HuH-7 (cell line): ENCODE measurements at places on chromosomes 6 and 20.

- no peak for DNase-seq
Observed at GRCh38 chr6:50925981-50926380, 107.3 kb downstream of the TFAP2B start.

- DNase-seq, result no peak
Observed at GRCh38 chr6:69774740-69775584, 21.8 kb downstream of the LMBRD1 start.

GRCh38 chr20:50654904-50655303, 36.4 kb downstream of the RIPOR3 start:
- no peak for DNase-seq

DNA sequence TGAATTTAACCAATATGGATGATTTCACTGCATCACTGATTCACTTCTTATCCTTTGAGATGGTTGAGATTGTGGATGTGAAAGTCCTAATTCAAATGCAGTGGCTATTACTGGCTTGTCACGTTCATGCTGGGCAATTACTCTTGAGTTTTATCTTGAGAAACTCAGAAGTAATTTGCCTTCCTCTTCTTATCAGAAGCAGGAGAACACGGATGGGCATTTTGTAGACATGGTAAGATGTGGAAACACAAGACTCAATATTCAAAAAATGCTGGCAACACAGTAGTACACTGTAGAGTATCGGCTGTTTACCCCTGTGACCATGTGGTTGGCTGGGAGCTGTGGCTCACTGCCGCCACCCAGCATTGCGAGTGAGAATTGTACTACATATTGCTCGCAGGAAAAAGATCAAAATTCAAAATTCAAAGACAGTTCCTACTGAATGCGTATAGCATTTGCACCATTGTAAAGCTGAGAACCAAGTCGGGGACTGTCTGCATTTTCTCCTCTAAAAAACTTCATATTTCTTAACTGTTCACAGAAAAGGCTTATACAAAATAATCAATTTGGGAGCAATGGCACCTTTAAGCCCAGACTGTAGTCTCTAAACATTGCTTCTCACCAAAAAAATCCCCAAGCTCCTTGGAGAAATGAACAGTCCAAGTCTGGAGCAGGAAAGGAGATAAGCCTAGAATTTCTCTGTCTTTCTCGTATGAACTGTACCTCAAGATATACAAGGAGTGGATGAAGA, 61.9 kb upstream of the ELOVL5 start:
- DNase-seq, result peak; percentile 46

GRCh38 chr20:36173451-36173933, 19.0 kb downstream of the EPB41L1 start:
- DNase-seq, result no peak

DNA sequence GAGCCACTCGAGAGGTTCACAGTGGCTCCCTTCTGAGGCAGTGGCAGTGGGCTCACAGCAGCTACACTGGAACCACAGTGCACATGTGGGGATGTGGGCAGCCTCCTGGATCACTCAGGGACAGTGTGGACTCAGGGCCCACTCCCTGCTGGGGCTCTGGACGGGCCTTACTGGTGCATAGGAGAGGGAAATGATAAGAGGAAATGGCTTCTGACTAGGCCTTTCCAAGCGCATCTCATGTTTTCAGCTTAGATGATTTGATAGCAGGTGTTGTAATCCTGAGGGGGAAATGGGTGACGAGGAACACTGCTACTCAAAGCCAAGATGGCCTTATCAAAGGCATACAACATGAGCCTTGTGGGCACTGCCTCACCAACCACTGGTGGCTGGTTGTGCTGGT, 44.0 kb downstream of the PANK2 start:
- no peak for DNase-seq

DNA sequence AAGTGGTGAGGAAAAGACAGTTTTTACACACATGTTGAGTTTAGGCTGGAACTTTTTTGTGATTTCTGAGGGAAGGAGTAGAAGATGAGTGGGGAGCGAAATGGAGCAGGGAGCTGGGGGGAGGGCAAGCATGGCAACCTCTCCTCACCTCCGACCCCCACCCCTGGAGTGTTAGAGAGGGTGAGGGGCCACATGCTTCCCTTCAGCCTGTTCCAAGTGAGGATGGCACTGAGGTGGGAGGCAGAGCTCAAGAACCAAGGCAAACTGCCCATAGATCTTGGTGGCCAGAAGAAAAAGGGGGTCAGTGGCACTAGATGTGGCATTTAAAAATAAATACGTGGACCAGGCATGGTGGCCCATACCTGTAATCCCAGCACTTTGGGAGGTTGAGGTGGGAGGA, 4.8 kb downstream of the TTBK1 start:
- DNase-seq, result no peak

- no peak for DNase-seq
Observed at GRCh38 chr6:41523915-41524633, 22.1 kb upstream of the FOXP4 start.

GRCh38 chr6:37340639-37340943, 13.2 kb upstream of the RNF8 start:
- DNase-seq, result no peak

DNA sequence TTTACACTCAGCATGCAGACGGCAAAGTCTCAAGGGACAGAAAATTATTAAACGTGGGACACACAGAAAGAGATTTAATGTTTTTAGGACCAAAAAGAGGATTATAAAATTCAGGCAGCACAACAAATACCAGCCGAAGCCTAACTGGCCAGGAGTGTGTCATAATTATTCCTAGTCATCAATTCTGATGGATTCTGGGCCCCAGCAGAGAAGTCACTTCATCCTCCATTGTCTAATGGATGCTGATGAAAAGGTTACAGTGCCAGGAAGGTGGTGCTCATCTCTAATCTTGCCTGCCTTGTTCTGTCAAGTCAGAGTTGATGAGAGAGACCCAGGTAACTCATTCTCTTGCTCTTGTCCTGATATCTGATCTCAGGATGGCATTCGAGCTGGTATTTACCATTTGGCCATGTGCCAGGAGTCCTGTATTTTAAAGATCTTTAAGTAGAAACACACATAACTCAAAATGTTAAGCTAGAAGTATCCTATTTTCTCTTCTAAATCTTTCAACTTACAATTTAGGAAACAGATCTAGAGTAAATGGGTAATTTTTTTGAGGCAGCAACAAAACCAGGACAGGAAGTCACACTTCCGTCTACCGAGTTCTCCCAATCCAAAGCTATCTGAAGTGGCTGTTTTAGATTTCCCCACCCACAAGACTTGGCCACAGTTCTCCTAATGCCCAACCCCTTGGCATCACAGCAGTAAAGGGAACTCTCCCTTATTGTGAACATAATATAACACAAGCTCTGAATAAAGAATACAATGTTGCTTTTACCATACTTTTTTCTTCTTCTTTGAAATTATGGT, 50.0 kb downstream of the ADAT2 start:
- no peak for DNase-seq

DNA sequence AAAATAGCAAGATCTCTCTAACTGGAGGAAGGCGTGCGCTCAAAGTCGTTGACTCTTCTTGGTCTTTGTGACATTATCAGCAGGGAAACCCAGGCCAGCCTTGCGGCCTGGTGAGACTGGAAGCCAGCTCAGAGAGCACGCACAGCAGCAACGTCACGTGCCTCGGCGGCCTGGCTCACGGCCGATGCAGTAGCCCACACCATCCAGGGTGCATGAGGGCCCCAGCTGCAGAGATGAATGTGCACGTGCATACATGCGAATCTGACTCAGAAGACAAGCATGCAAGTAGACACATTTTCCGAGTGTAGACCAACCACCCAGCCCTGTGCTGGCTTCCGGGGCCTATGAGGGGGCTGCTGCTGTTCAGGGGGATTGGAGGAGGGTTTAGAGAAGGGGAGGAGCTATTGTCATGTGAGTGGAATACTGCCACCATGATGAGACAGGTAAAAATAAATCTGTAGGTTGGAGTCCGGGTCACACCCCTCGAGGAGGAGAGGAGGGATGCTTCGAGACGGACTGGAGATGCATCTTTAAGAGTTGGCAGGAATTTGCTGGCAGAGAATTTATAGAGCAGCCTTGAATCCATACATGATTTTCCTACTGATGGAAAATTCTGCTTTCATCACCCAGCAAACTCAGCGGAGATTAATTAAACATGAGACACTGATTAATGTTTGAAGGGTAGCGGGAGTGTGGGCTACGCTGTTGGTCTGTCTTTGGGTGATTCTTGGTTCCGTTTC, 388.2 kb downstream of the CDH4 start:
- DNase-seq, result no peak

GRCh38 chr6:25179051-25179778, 100.0 kb upstream of the CARMIL1 start:
- DNase-seq, result no peak

GRCh38 chr20:2524709-2525506, 11.5 kb upstream of the TMC2 start:
- DNase-seq, result peak; percentile 73

GRCh38 chr6:15793826-15794225, 131.0 kb upstream of the DTNBP1 start:
- no peak for DNase-seq

- no peak for DNase-seq
Observed at GRCh38 chr6:57147955-57148858, 23.9 kb upstream of the BAG2 start.

DNA sequence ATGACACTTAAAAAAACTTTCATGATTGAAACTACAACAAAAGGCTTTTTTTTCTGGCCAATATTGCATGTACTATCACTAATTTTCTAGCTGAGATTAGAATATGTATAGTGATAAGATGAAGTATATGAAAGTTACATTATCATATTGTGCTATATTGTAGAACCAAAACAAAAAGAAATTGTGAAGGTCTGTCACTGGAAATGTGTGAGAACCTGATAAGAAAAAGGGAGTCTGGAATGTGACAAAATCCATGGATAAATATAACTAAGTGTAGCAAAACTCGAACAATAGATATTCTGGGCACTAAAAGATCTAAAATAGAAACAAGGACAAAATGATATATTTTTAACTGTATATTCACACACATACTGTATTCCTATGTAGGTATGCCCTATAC, 36.7 kb upstream of the FAM135A start:
- DNase-seq, result no peak

GRCh38 chr20:19482726-19483125, 270.3 kb downstream of the SLC24A3 start:
- no peak for DNase-seq

DNA sequence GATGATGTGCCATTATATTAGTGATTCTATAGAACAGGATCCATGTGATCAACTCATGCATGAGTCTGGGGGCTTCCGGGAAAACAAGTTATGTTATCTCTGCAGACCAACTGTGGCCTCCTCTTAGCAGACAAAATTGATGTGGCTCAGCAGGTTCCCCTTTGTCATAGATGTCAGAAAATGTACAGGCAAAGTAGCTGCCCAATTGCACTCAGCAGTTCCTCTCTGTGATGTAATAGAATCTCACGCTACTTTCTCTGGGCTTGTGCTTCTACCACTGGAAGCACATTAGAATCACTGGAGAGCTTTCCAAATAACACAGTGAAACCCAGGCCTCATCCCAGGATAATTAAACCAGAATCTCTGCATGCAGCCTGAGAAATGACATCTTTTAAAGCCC, 253.1 kb downstream of the SLC24A3 start:
- no peak for DNase-seq

DNA sequence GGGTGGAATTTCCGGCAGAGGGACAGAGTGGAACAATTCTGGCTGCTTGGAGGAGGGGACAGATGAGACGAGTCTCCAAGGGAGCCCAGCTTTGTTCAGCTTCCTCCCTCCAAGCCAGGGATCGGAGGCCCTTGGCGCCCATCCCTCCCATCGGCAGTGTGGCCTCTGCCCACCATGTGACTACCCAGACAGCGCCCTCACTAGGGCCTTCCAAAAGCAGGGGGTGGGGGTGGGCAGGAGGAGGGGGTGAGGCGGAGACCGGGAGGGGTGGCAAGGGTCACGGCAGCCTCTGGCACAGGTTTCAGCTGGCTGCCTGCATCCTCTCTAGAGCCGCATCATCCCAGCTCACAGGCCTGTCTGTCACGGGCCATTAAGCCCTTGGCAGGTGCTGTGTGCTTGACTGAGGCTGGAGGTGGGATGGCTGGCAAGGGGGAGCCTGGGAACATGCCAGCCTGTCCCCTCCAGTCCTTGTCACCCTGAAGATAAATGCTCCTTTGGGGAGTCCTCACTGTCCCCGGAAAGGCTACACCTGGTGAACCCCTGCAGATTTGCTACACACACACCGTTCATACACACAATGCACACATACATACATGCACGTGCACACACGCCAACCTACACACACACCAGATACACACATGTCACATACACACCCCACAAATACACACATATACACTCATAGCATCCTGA, 6.2 kb upstream of the FGD2 start:
- no peak for DNase-seq

DNA sequence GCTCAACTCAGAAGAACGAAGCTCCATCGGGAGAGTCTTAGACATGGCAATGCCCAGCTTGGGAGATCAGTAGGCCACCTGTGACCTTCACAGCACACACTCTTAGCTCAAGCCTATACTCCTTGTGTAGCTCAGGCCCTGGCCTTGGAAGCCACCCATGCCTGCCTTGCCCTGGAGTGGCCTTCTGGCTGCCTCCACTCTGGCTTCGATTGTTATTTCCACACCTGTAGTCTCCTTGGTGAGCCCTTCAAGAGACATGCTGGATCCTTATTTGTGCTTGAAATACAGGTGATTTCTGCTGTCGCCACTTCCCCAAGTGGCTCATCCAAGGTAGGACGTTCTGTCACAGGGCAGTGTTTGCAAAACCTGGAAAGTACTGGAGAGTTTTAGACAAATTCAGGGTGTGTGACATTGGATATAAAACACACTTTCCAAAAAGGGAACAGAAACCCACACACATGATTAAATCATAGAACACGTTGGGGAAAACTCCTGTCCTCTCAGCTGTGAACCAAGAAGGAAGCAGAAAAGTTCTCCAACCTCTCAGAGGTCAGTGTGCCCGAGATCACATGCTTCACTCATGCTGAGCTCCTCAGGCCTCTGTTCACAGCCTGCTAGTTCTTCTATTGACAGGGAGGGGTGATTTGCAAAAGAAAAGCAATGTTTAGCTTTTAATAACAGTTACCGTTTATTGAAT, 391.8 kb downstream of the CDC5L start:
- no peak for DNase-seq

DNA sequence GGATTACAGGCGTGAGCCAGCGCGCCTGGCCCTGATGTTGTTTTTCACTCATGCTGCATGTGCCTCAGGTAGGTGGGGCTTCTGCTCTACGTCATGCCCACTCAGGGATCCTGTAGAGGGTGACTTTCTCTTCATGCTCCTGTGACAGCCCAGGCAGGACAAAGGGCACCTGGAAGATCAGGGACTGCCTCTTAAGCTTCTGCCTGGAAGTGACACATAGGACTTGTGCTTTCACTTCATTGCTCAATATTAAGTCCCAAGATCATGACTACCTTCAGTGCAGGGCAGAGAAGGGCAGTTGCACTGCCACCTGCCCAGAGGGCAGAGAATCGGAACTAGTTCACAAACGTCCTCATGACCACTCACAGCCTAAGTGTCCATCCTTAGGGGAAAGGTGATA, 249.5 kb upstream of the SULF2 start:
- DNase-seq, result no peak
